A549 treated with RU486 at 1 μM for 4 hours (cell line): ENCODE measurements at places on chromosomes 3 and 15. TPM values are rescaled to one million over a fixed set of nuclear protein-coding genes. Genes with fewer than 3 reads are reported as not detected.

Gene AMIGO3
- 0.35 to 0.85 TPM (median 0.59 TPM) in 5 replicates for total RNA-seq

Gene CHL1
- total RNA-seq, result not detected in 5 replicates

Gene FAM81A
- total RNA-seq, result 12.7 to 15.3 TPM (median 13.4 TPM) in 5 replicates

Gene MEX3B
- 3.8 to 6.4 TPM (median 5.8 TPM) in 5 replicates for total RNA-seq

Gene GOLGA8O
- total RNA-seq, result 0.13 to 0.64 TPM (median 0.31 TPM) in 5 replicates

Gene MCTP2
- total RNA-seq, result not detected in 5 replicates

Gene IVD
- total RNA-seq, result 11.3 to 13.1 TPM (median 12.7 TPM) in 5 replicates

Gene SLCO2A1
- total RNA-seq, result 0.06 to 0.10 TPM in 2 of 5 replicates, not detected in the others

Gene SEMA5B
- 0.07 to 0.47 TPM (median 0.28 TPM) in 5 replicates for total RNA-seq

Gene CRABP1
- 1.5 to 2.0 TPM (median 1.8 TPM) in 5 replicates for total RNA-seq

Gene GPR156
- 0.38 to 0.70 TPM (median 0.47 TPM) in 5 replicates for total RNA-seq

Gene C2CD4A
- total RNA-seq, result 0.05 to 0.09 TPM (median 0.06 TPM) in 3 of 5 replicates, not detected in the others

Gene GPR149
- not detected in 5 replicates for total RNA-seq

Gene PLA2G4B
- total RNA-seq, result 1.00 to 2.3 TPM (median 1.6 TPM) in 5 replicates

Gene NDN
- 0.09 to 0.11 TPM in 2 of 5 replicates, not detected in the others for total RNA-seq

Gene TFG
- total RNA-seq, result 118 to 156 TPM (median 150 TPM) in 5 replicates

Gene CADPS
- total RNA-seq, result not detected in 5 replicates

Gene IL17RE
- total RNA-seq, result 0.88 to 1.8 TPM (median 1.5 TPM) in 5 replicates

Gene CKMT1B
- total RNA-seq, result 2.9 to 6.1 TPM (median 3.4 TPM) in 5 replicates

Gene THRB
- 0.78 to 1.8 TPM (median 1.4 TPM) in 5 replicates for total RNA-seq

Gene TRANK1
- 0.93 to 2.4 TPM (median 1.8 TPM) in 5 replicates for total RNA-seq

Gene RCN2
- 33.4 to 69.4 TPM (median 67.3 TPM) in 5 replicates for total RNA-seq
